ENCODE measurements at places on chromosomes 12 and 14. TPM values are rescaled to one million over a fixed set of nuclear protein-coding genes. Genes with fewer than 3 reads are reported as not detected.

DNA sequence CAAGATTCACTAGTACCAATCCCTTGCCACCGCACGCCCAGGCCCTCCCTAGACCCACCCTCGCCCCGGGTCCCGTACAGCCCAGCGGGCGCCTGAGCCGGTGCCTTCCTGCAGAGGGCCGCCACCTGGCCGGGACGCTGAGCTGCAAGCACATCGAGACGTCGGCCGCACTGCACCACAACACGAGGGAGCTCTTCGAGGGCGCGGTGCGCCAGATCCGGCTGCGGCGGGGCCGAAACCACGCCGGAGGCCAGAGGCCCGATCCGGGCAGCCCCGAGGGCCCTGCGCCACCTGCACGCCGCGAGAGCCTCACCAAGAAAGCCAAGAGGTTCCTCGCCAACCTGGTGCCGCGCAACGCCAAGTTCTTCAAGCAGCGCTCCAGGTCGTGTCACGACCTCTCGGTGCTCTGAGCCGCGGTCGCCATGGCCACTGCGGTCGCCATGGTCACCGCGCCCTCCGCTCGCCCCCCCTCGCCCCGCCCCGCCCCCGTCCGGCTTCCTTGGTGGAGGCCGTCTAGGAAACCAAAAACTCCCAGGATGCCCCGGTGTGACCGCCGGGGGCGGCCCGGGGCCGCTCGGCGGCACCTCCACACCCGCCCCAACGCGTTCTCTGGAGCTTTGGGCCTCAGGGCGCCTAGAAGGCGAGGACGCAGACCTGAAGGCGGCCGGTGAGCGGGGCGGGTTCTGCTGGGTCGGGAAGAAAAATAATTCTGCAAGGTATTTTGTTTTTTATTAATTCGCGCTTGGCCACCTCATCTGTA is 3.7 kb downstream of the REM2 start:
- H3K4me1 ChIP-seq = peaks cover 60% of the 10 kb centered on the region
- peak overlapping the region; percentile 65 for H3K4me3 ChIP-seq
- DNase-seq = peak; percentile 59

The PZP gene
- not detected for total RNA-seq

The ESRRB gene
- total RNA-seq = not detected

DNA sequence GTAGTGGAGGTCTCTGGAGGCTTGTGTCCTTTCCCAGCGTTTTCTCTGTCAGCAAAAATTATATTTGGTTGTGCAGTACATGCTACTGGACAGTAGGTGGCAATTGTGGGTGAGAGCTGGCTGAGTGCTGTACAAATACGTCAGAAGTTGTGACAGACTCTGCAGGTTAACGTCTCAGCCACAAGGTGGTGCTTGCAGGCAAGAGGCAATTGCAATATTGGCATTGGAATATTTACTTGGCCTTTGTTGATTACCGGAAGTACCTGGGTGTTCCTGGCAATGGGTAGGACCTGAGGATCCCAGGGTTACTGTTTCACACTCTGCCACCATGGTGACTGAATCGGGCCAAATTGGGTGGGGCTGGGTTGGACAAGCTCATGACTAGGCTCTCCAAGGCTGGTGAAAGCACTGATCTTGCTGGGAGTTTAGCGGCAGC is 333.9 kb upstream of the LMO3 start:
- H3K27me3 ChIP-seq = no peaks in the 10 kb centered on the region
- no peaks in the 10 kb centered on the region for H3K36me3 ChIP-seq
- no peak overlapping the region for H3K27ac ChIP-seq
- no peak overlapping the region for H3K4me3 ChIP-seq

GRCh38 chr14:104563191-104563741 is 16.3 kb upstream of the C14orf180 start:
- H3K4me1 ChIP-seq = peaks cover 9% of the 10 kb centered on the region
- H3K4me3 ChIP-seq = no peak overlapping the region
- H3K27me3 ChIP-seq = no peaks in the 10 kb centered on the region
- no peak for DNase-seq
- H3K36me3 ChIP-seq = no peaks in the 10 kb centered on the region

- no peak overlapping the region for H3K27ac ChIP-seq
- H3K36me3 ChIP-seq = no peaks in the 10 kb centered on the region
- H3K27me3 ChIP-seq = no peaks in the 10 kb centered on the region
- DNase-seq = no peak
- H3K4me1 ChIP-seq = no peaks in the 10 kb centered on the region
Observed at GRCh38 chr14:94864387-94865195, 94.7 kb upstream of the GSC start.

DNA sequence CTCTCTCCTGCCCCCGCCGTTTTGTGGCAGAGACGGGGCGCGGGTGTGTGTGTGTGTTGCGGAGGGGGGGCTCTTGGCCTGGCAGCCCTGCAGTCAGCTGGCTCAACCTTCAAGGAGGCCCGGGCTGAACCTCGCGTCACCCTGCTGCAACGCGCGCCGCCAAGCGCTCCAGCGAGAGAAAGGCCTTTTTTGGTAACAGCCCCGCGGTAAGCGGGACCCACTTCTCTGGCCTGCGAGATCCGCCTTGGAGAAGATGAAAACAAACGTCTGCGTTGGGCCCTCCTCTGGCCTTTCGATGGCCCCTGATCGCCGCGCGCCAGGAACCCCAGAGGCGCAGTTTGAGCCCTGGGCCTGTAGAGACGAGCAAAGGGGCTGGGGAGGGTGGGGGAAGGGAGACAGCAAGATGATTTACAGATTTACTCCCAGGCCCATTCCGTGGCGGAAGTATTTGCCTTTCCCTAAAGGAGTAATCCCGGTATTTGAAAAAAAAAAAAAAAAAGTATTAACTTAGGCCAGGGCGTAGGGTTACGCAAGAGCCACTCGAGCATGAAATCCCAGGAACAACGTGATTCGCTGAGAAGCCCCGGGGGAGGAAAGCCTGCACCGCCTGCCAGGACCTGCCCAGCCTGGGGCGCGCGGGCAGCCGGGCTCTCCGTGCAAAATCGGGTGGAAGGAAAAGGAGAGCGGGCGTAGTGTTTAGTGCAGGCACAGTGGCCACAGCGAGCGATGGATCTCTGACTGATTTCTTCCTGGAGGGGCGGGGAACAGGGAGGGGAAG is 4.5 kb upstream of the IRF2BPL start:
- H3K36me3 ChIP-seq = no peaks in the 10 kb centered on the region
- H3K27ac ChIP-seq = peak overlapping the region; percentile 100
- H3K4me1 ChIP-seq = peaks cover 85% of the 10 kb centered on the region
- peak; percentile 71 for DNase-seq
- peak overlapping the region; percentile 77 for H3K4me3 ChIP-seq

The CATSPERB gene
- total RNA-seq = 2.5 TPM

The RND1 gene
- total RNA-seq = 4.2 TPM

The GPR68 gene
- total RNA-seq = 8.7 TPM

Data from T-cell (primary cell).